ENCODE measurements at places on chromosomes 1 and 21.

DNA sequence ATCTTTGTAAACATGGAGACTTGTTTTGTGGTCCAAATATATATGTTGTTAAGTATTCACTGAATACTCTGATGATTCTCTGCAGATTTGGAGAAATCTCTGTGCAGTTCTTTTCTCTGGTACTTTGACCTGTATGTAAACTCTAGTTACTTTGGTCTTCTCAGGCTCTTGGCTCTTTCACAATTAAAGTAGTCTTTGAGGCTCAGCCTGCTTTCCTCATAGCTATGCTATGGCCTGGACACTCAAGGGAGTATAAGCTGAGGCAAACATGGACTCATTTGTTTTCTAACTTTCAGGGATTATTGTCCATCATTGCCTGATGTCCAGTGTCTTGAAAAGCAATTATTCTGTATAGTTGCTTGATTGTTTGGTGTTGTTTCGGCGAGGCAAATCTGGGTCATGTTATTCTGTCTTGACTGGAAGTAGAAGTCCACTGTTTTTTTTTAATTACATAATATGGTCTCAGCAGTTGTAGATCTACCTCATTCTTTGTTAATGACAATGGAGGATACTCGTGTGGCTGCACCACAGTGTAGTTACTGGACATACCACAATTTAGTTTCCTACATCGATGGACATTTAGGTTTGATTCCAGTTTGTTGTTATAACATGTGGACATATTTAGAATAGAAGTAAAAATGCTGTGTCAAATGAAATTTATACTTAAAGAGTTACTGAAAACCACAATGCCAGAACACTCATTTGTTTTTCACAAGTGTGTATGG, 9.2 kb downstream of the PTBP2 start:
- DNase-seq, result no peak

DNA sequence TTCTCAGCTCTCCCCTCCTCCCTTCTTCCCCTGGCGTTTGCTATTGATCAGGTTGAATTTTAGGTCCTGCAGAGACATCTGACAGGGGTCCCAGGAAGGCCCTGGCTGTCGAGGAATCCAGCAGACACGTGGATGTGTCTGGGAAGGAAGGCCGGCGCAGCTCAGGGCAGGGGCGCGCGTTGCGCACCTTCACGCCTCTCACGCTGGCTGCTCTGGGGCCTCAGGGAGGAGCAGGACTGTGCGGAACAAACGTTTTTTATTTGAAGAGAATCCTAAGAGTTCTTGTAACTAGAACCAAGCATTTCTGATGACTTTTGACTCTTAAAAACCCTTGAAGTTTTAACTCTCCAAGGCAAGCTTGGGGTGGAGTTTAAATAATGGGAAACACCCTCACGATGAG, 54.2 kb downstream of the SLC37A1 start:
- no peak for DNase-seq

- DNase-seq, result no peak
These were observed 301.7 kb downstream of the GRIK1 start for GRCh38 chr21:29638138-29638537.

GRCh38 chr1:209630383-209631225, 21.6 kb downstream of the LAMB3 start:
- DNase-seq, result no peak
